ENCODE measurements at places on chromosomes 4 and X.

GRCh38 chr4:168118116-168118655 lies 25.8 kb downstream of the ANXA10 start:
- no peak for DNase-seq

DNA sequence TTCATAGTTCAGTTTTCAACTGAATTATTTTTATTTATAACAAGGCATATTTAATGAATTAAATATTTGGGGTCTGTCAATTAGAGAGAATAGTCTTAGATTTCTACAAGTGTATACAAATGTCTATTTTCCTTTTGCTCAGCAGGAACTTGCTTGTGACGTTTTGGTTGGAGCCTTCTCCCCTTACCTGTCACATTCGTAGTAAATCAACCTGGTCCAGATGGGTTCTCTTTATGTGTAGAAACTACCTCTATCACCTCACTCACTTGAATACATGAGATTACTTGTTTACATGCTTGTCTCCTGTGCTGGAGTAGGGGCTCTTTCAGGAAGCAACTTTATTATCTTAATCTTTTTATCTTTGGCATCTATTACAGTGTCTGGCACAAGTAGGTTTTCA lies 938.3 kb upstream of the IGFBP7 start:
- no peak for DNase-seq

DNA sequence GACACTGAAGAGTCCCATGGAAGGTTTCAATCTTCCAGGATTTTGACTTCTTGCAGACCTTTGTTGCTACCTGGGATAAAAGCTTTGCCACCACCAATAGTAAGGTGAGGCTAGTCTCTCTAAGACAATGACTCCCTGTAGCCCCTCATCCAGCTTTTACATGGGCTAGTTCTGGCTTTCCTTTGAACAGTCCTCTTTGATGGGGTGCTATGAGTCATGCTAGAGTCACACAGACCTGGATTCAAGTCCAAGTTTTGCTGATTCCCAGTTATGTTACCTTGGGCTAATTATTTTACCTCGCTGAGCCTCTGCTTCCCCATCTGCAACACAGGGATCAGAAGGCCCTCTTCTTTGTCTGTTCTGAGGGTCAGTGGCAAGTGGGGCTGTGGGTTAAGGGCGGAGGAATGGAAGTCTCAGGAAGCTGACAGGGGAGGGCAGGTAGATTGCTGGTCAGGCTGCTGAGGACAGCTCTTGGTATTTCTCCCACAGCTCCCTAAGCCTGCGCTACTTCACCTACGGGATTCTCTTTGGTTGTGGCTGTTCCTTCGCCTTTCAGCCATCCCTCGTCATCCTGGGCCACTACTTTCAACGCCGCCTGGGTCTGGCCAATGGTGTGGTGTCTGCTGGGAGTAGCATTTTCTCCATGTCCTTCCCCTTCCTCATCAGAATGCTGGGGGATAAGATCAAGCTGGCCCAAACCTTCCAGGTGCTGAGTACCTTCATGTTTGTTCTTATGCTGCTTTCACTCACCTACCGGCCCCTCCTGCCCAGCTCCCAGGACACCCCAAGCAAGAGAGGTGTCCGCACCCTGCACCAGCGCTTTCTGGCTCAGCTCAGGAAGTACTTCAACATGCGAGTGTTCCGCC lies 90.3 kb downstream of the RLIM start:
- no peak for DNase-seq

DNA sequence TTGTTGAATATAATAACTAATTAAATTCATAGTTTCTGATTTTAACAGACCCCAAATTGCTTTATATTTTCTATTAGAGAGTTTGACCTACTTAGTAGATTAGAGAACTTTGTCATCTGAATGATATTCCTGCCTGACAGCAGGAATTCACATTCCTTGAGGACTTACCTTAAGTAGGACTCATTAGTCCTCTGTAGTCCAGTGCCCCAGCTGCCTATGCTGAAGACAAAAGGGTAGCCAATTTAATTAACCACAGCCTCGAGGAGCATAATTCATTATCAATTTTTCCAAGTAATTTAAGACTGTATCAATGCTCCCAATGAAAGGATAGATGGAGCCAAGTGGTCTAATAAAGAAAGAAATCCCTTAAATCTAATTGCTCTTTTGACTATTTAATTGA lies 1405.0 kb upstream of the IGFBP7 start:
- no peak for DNase-seq

DNA sequence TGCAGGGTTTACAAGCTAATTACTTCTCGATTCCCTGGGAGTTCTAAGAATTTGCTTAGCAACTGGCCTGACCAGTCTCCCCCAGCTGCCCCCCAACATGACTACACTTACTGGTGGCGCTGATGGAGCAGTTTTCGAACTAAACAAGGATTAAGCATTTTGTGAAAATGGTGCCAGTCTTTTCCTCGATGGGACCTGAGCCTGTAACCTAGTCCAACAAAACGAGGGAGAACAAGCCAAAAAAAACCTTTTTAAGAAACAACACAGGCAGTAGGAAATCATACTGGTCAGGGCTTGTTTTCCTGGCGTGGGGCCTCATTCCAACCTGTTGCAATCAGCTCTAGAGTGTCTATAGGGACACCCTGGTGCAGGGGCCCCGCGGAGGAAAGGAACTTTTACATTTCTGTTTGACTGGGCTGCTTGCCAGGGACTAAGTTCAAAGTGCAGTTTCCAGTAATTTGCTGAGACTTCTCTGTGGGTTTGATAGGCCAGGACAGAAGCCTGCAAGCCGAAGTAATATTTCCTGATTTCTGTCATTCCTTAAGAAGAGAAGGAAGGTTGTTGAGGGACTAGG lies 158.7 kb downstream of the SPRY1 start:
- no peak for DNase-seq

DNA sequence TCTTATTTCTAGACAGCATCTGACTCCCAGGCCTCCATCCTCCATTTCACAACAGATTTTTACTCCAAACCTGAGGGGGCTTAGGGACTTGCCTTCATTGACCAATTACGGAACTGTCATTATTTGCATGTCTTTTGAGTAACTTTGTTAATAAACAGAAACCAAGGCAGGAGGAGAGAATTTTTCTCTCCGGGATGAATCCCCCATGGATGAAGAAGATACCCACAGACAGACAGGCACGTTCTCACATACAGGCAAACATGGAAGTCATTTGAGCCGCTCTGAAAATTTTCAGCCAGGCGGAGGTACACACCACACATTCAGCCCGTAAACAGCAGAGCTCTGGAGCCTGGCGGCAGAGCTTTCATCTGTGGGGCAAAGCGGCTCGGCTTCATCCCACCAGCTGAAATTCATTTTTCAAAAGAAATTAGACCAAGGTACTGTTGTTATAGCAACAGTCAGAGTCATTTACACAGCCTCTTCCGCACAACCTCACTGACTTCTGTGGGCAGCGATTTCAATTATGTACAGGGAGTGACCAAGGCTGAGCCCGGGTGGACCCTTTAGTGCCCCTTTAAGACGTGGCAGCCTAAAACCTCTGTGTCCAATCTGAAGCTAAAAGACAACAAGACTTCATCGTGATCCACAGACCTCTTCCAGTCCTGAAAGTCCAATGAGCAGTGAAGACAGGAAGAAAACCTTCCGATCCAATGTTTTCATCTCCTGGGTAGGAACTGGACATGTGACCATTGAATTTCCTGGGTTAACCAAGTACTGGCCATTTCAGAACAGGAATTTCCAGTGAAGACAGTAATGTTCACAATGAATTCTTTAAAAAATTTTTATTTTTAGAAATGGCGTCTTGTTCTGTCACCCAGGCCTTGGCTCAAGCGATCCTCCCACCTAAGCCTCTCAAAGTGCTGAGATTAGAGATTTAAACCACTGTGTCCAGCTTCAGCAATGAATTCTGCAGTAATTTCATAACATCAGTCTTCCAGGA lies 237.0 kb downstream of the MGST2 start:
- DNase-seq: no peak

GRCh38 chrX:150849486-150849885 lies 49.0 kb downstream of the CD99L2 start:
- DNase-seq: no peak
